ENCODE measurements at places on chromosomes 4 and X.

DNA sequence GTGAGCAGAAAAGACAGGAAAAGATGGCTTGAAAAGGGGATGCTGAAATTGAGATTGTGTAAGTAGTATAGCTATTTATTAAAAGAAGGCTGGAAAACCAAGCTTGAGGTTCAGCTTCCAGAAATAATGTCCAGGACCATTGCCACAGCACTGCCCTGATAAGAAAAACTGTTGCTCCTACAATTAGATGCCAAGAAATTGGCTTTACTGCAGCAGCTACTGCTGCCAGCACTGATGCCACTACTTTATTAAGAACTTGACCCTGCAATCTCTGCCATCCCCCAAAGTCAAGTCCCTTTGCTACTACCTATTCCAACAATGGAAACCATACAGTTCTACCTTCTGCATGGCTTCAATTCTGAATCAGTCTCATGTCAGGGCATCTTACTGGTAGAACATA lies 130.0 kb upstream of the VAMP7 start:
- DNase-seq, result no peak

DNA sequence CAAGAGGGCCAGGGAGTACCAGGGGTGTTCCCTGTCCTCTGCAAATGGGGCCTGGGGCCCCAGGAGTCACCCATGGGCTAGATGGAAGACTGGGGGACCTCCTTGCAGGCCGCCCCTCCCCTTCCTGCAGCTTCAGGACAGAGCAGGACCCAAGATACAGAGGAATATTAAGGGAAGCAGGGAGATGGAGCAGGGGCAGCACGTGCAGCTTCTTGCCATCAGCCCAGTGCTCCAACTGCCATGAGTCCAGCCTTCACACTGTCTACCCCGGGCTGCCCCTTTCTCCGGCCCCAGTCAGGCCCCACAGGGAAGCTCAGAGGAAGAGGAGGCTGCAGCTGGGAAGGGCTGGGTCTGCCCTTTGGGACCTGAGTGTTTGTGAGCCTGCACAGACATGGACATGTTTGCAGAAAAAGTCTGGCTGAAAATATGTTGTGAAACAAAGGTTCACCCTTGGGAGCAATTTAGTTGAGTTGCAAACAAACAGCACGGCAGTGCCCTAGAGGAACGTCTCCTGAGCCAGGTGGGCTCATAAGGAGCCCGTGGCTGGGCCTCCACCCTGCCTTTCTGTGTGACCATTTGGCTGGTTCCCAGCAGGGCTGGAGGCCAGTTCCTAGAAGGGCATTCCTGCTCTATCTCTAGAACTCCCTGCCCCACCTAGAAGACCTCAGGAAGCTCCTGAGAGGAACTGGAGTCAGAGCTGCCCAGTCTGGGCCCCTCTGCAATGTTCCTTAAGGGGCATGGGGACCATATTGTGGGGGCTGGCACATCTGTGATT lies 8.9 kb downstream of the FATE1 start:
- DNase-seq, result no peak

GRCh38 chr4:13917015-13917414 lies 289.5 kb upstream of the BOD1L1 start:
- no peak for DNase-seq

DNA sequence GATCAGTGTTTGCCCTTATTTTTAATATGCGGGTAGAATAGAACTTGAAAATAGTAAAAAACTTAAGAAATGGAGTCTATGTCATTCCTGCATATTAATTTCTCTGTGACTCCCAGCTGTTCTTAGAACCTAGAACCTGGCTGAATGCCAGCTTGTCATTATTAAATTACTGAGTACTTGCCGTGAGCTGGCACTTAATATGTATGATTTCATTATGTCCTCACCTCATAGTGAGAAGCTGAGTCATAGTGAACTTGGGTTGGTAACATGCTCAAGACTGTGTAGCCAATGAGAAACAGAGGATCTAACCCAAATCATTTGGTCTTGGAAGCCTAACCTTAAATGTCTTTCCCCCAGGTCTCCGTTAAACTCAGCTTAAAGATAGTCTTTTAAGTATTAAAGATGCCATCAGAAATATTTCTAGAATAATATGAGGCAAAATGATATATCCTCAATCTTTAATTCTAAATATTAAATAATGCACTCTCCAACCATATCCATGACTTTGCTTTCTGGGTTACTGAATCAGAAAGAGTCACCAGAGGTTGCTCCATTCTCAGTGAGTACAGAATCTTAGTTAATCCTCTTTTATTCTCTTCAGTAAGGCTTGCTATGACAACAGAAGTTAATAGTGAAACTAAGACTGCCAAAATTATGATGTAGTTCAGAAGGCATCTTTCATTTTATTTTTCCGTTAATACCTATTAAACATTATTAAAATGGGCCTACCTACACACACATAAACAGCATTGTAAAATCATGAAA lies 58.6 kb upstream of the TLL1 start:
- no peak for DNase-seq

DNA sequence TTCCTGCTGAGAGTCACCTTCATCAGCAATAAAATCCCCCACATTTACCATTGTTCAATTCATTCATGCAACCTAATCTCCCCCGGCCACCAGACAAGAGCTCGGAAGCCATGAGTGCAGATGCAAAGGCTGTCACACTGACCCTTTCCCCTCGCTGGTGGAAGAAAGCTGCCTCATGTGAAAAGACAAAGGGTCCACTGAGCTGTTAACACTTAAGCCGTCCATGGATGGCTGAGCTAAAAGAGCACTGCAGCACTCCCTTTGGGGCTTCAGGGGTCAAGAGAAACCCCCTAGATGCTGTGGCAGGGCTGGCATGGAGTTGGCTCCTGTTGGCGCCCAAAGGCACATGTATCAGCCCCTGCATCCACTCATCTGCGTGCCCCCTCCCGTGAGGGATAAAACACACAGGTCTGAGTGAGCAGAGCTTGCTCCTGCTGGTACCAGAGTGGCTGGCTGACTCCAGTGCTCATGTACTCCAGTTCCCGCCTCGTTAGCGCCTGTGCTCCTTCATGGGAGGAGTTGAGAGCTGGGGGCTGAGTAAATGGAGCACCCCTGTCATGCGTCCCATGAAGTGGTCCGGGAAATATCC lies 216.5 kb downstream of the PDHA2 start:
- DNase-seq, result no peak

GRCh38 chr4:70365479-70365878 lies 4.9 kb downstream of the SMR3A start:
- DNase-seq, result no peak

DNA sequence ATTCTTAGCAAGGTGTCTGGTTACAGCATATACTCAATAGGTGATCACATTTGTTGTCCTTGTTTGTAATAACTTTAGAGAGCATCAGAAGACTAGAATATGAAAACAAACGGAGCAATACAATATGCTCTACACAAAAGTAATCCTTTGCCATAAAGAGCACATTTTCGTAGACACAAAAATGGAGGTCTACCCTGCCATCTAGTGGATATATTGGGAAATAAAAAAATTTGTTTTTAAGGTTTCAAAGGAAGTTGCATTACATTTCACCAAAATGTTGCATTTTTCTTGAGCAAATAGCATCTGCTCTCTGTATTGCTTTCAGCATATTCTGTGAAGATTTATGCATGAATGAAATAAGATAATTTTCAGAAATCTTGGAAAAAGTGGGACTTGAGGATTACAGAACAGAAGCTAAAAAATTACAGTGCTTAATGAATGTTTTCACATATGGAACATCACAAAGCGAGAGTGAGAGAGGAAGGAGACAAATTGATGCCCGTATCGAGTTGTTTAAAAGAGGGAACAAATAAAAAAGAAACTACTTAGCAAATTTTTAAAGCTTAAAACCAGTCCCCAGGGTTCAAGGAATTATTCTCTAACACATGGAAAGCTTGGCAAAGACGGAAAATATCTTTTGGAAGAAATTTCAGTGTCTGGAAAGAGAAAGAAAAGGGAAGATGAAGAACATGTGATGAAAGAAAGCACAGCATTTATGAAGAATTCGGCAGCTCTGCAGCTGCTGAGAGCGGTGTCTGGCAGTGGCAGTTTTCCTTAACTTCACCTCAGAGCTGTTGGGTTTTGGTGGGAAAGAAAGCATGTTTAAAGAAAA lies 390.1 kb downstream of the ANKRD50 start:
- peak; percentile 2 for DNase-seq

DNA sequence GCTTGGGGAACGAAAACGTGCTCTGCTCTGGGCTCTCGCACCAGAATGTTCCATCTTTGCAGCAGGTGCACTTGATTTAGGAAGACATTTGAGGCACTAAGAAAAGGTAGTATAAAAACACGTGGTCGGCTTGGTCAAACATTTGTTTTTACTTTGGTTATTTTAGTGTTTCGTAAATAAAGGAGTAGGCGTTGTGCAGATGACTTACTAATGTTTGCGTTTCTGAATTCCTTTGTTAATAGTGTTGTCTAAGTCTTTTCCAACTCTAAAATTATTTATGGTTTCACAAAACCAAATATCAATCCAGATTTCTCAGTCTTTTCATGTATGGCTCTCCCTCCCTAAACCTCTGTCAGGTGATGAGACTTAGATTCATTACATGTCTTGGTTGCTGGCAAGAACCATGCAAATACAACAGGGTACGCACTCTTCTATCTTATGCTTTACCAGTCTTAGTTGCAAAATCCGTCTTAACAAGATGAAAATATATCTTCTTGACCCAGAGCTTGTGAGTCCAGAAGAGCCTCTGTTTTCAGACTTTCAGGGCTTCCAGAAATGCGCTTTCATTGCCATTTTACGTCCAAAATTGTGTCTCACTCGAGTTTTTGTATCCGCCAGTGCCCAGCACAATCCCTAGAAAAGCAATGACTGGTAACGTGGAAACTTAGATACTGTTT lies 686 bp downstream of the MTHFD2L start:
- no peak for DNase-seq

GRCh38 chrX:131802836-131803626 lies 220.1 kb upstream of the STK26 start:
- DNase-seq, result no peak

DNA sequence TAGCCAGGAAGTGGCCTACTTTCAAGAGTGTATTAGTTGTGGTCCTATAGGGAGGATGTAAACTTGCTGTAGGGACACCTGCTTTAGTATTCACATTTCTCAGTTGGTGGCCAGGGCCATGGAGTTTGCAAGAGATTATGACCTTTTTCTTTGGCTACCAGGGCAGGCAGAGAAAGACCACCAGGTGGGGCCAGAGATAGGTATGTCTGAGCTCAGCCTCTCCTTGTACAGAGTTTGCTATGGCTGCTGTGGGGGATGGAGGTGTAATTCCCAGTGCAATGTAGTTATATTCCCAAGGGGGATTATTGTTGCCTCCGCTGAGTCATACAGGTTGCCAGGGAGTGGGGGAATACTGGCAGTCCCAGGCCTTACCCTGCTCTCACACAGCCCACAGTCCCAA lies 26.3 kb upstream of the DACH2 start:
- no peak for DNase-seq

- DNase-seq, result peak; percentile 14
Measured at GRCh38 chr4:57410331-57411052, 300.3 kb upstream of the IGFBP7 start.

All from hypothalamus (tissue), 51 donors.